T-helper 17 cell (primary cell): ENCODE measurements at places on chromosomes 6 and 20.

GRCh38 chr6:125123468-125124048 lies 30.0 kb upstream of the TPD52L1 start:
- DNase-seq = no peak
- peaks cover 47% of the 10 kb centered on the region for H3K27me3 ChIP-seq
- peaks cover 2% of the 10 kb centered on the region for H3K36me3 ChIP-seq
- no peaks in the 10 kb centered on the region for H3K4me1 ChIP-seq
- H3K27ac ChIP-seq = no peak overlapping the region

GRCh38 chr20:3352202-3352601 lies 55.3 kb downstream of the DNAAF9 start:
- no peak overlapping the region for H3K4me3 ChIP-seq
- H3K27ac ChIP-seq = no peak overlapping the region
- H3K36me3 ChIP-seq = peaks cover 2% of the 10 kb centered on the region
- no peak for DNase-seq
- H3K27me3 ChIP-seq = no peaks in the 10 kb centered on the region

DNA sequence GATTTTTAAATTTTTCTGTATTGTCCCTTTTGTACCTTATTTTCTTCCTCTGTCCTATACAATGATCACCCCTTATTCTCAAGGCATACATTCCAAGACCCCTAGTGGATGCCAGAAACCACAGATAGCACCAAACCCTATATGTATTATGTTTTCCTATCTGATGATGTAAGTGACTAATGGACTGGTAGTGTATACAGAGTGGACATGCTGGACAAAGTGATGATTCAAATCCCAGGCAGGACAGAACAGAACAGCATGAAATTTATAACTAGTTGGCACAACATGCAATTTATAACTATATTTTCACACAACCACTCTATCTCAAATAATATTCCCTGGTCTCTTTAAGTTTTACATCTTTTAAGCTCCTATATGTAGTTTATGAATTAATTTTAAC lies 205.6 kb upstream of the FLRT3 start:
- no peak overlapping the region for H3K4me3 ChIP-seq
- H3K27ac ChIP-seq = no peak overlapping the region
- H3K27me3 ChIP-seq = no peaks in the 10 kb centered on the region
- no peaks in the 10 kb centered on the region for H3K36me3 ChIP-seq
- no peak for DNase-seq

GRCh38 chr6:6870921-6871320 lies 236.8 kb upstream of the RREB1 start:
- no peaks in the 10 kb centered on the region for H3K4me1 ChIP-seq
- no peak overlapping the region for H3K27ac ChIP-seq
- H3K4me3 ChIP-seq = no peak overlapping the region
- no peaks in the 10 kb centered on the region for H3K36me3 ChIP-seq
- H3K27me3 ChIP-seq = peaks cover 25% of the 10 kb centered on the region

GRCh38 chr6:55578537-55579363 lies at the start of gene HMGCLL1:
Gene HMGCLL1 (minus strand): TSS chr6:55579192. CDS start chr6:55579055, 137 bp downstream.
- H3K27ac ChIP-seq = no peak within 1 kb of the TSS
- DNase-seq = peak; percentile 2
- no peak within 1 kb of the TSS for H3K4me3 ChIP-seq

DNA sequence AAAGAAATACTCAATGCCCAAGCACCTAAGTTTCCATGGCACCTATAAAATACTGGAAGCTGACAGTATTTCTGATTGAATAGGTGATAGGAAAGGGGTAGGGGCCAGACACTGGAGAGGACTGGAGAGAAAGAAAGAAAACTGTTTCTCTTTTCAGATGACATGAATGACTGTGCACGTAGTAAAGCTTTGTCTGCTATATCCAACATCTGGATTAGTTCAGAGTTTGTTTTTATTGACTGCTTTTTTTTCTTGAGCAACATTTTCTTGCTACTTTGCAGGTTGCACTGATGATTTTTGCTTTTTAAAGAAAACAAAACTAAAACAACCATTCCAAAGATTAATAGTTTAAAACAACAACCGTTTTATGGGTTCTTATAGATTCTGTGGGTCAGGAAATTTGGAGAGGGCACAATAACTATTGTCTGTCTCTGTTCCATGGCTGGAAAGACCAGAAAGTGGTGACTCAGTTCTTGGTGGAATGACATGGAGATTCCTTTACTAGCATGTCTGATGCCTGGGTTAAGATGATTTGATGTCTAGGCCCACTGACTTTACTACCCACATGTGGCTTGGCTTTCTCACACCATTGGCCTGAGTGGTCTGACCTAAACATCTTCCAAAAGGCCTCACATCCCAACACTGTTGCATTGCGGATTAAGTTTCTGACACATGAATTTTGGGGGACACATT lies 12.2 kb upstream of the LRP11 start:
- no peaks in the 10 kb centered on the region for H3K4me1 ChIP-seq
- H3K36me3 ChIP-seq = peaks cover 6% of the 10 kb centered on the region
- no peak for DNase-seq
- peaks cover 59% of the 10 kb centered on the region for H3K27me3 ChIP-seq
- no peak overlapping the region for H3K4me3 ChIP-seq
- no peak overlapping the region for H3K27ac ChIP-seq

DNA sequence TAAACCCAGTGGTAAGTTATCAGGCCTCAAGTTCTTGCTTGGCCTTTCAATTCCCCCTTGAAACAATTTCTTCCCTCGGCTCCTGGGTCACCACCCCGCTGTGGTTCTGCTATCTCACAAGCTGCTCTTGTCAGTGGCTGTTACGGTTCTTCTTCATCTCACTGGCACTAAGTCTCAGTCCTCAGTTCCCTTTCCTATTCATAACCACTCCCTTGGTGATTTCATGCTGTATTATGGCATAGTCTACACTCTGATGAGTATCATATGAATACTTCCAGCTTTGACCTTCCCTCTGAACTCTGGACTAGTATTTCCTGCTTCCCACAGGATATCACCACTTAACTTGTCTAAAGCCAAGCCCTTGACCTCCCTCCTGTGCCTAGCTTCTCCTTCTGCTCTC lies 7.9 kb downstream of the TAAR1 start:
- H3K36me3 ChIP-seq = no peaks in the 10 kb centered on the region
- no peak overlapping the region for H3K4me3 ChIP-seq
- peaks cover 7% of the 10 kb centered on the region for H3K27me3 ChIP-seq
- DNase-seq = no peak
- H3K4me1 ChIP-seq = peaks cover 3% of the 10 kb centered on the region
- H3K27ac ChIP-seq = no peak overlapping the region

DNA sequence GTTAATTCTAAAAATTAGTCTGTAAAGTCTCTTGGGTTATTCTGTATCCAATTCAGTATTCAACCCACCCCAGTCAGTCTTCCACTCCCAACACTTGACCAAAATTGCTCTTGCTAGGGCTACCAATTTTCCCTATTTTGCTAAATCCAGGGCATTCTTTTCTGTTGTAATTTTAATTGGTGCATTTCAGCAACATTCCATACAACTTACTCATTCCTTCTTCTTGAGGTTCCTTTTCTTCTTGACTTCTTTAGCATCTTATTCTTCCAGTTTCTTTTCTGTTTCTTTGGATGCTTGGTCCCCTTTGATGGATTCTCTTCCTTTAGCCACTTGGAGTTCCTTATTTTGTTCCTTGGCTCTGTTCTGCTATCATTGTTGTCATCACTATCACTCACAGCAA lies 11.2 kb upstream of the GRM1 start:
- no peaks in the 10 kb centered on the region for H3K36me3 ChIP-seq
- no peak overlapping the region for H3K4me3 ChIP-seq
- no peaks in the 10 kb centered on the region for H3K4me1 ChIP-seq
- H3K27ac ChIP-seq = no peak overlapping the region
- H3K27me3 ChIP-seq = peaks cover 20% of the 10 kb centered on the region

DNA sequence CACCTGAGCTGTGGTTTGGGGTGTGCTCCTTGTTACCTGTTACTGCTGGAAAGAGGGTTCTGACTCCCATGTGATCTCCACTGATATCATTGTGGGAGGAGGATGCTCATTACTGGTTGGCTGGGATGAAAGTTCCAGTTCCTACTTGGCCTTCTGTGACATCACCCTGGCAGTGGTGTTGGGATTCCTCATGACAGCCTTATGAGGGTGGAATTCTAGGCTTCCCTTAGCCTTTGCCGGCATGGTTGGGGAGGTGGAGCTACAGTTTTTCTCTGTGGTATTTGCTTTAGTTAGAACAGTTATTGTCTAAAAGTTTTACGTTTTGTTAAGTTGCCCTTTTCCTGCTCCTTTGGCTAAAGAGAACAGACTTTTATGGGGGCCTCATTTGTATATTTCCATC lies 112.1 kb downstream of the AFG1L start:
- H3K4me3 ChIP-seq = no peak overlapping the region
- peaks cover 5% of the 10 kb centered on the region for H3K36me3 ChIP-seq

GRCh38 chr20:58251979-58252591 lies 23.6 kb upstream of the ANKRD60 start:
- no peak overlapping the region for H3K27ac ChIP-seq
- no peak overlapping the region for H3K4me3 ChIP-seq
- H3K36me3 ChIP-seq = peaks cover 7% of the 10 kb centered on the region
- no peaks in the 10 kb centered on the region for H3K27me3 ChIP-seq
- DNase-seq = no peak

DNA sequence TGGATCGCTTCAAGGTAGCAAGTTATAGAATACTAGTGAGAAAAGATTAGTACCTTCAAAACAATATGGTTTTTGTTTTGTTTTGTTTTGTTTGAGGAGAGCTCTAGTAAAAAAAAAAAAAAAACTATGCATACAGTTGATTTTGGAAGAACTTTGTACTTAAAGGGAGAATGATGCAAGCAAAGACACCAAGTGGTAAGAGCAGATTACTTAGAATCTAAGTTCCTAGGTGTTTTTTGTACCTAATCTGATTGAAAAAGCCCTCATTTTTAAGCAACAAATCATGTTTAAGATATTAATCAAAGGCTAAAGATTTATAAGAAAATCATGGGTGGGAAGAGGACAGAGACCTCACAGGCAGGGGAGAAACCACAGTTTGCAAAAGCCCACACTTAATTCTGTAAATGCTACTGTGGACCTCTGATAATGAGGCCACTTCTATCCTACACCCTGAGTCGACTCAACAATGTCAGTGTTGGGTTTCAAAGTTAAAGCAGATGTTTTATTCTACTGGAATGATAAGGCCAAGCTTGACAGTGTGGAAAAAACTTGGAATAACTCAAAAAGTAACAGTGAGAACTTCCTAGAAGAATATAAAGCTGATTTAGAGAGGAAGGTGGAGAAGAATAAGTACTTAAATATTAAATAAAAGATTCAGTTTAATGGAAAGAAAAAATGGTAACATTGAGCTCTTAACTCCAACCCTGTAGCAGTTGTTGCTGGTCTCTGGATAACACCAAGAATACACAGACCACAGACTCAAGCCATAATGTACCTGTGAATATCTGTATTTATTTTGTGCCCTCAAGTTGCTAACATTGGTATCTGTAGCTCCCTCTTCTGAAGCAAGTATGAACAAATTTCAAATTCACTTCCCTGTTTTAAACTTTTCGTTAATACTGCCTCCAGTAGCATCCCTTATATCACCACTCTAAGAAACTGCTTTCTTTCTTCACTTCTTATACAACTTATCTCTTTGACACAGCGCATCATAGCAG lies 1047.8 kb downstream of the EPHA7 start:
- no peak overlapping the region for H3K4me3 ChIP-seq
- no peak overlapping the region for H3K27ac ChIP-seq

GRCh38 chr6:65295812-65296211 lies 411.2 kb downstream of the EYS start:
- DNase-seq = no peak
- H3K4me1 ChIP-seq = no peaks in the 10 kb centered on the region
- no peak overlapping the region for H3K4me3 ChIP-seq
- H3K27me3 ChIP-seq = no peaks in the 10 kb centered on the region

- no peak overlapping the region for H3K4me3 ChIP-seq
- peaks cover 12% of the 10 kb centered on the region for H3K36me3 ChIP-seq
- no peaks in the 10 kb centered on the region for H3K27me3 ChIP-seq
- peaks cover 4% of the 10 kb centered on the region for H3K4me1 ChIP-seq
- no peak for DNase-seq
Measured at GRCh38 chr6:5181510-5182317, 79.0 kb downstream of the LYRM4 start.

- no peak for DNase-seq
- H3K27ac ChIP-seq = peak overlapping the region; percentile 11
Measured at GRCh38 chr6:41371992-41372831, 36.8 kb downstream of the NCR2 start.

- peaks cover 41% of the 10 kb centered on the region for H3K27me3 ChIP-seq
- no peak for DNase-seq
- H3K4me1 ChIP-seq = peaks cover 6% of the 10 kb centered on the region
Measured at GRCh38 chr6:40328386-40328985, 258.7 kb downstream of the LRFN2 start.

GRCh38 chr6:152184917-152185574 lies 377.6 kb downstream of the ESR1 start:
- peaks cover 47% of the 10 kb centered on the region for H3K4me1 ChIP-seq
- H3K27me3 ChIP-seq = no peaks in the 10 kb centered on the region
- no peak for DNase-seq
- H3K27ac ChIP-seq = peak overlapping the region; percentile 98

GRCh38 chr6:27688014-27688586 lies 215.2 kb upstream of the ZNF184 start:
- peak; percentile 76 for DNase-seq
- peak overlapping the region; percentile 99 for H3K27ac ChIP-seq
- H3K36me3 ChIP-seq = no peaks in the 10 kb centered on the region
- peak overlapping the region; percentile 87 for H3K4me3 ChIP-seq
